Activated CD4-positive, alpha-beta T cell treated with anti-CD3 and anti-CD28 coated beads, Interleukin-2, amount 10 ng/mL, durations not matched to agents 24 days and 14 days (primary cell): ENCODE measurements at places on chromosomes 2 and 18. TPM values are rescaled to one million over a fixed set of nuclear protein-coding genes. Genes with fewer than 3 reads are reported as not detected.
A peak's percentile ranks its signal among the peaks of the same experiment; 100 is the strongest.

DNA sequence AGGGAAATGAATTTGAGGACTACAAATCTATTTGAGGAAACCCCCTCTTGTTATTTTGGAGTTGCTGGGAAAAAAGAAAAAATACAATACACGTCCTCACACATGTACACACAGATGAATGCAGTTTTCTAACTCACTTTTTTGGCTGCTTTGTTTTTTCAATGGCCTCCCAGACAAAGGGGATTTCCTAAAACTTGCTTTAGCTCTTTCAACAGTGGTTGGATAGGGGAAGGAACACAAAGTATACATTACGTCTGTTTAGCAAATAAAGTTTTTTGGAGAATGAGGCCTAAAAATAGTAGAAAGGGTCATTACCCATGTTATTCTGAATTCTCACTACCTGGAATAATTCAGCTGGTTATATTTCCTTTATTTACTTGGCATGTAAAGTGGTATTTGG lies 125.3 kb upstream of the ITGB6 start:
- DNase-seq = no peak

GRCh38 chr2:113028112-113028511 lies 22.9 kb downstream of the IL36A start:
- DNase-seq = no peak

The SERPINB4 gene
- total RNA-seq = not detected in 2 replicates

The ACTG2 gene
- total RNA-seq = not detected in 2 replicates

The CYBRD1 gene
- total RNA-seq = 4.7 and 5.1 TPM in 2 replicates

DNA sequence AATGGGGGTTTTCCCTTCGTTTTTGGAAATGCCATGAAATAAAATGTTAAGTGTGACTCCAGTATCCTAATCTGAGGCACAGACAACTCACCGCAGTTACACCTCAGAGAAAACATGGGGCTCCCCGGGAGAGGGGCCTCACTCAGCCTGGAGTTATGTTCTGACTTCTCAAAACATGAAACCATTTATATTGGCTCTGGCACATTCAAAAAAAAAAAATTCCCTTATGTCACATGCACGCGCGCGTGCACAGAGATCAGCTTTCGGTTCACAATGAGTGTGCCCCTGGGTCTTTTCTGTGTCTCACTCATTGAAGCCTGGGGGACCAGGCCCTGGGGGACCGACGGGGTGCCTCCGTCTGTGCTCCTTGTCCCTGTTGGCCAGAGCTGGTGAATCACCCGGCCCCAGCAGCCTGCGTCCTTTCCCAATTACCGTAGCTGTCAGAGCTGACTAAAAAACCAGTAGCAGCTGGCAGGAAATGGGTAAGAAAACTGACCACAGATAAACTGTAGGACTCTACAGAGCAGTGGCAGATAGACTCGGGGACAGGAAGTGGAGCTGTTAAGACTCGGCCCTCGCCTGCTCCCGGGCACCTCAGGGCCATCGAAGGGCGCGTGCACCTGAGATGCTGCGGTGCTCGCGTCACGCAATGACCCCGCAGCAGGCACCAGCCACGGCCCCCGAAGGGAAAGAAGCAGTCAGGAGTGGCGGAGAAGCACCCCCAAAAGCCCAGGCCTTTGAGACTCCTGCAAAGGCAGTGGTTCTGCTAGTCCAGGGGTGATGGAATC lies 138.3 kb upstream of the ID2 start:
- DNase-seq = peak; percentile 91

The PLA2R1 gene
- total RNA-seq = not detected in 2 replicates

The ACMSD gene
- not detected in 2 replicates for total RNA-seq
